ENCODE measurements at places on chromosomes 11 and 22.

GRCh38 chr11:23010790-23011335 is 150.6 kb upstream of the CCDC179 start:
- DNase-seq, result no peak

GRCh38 chr11:66851239-66851596 is 5.6 kb upstream of the LRFN4 start:
- no peak for DNase-seq

GRCh38 chr22:47653921-47654320 is 891.5 kb downstream of the TBC1D22A start:
- no peak for DNase-seq

DNA sequence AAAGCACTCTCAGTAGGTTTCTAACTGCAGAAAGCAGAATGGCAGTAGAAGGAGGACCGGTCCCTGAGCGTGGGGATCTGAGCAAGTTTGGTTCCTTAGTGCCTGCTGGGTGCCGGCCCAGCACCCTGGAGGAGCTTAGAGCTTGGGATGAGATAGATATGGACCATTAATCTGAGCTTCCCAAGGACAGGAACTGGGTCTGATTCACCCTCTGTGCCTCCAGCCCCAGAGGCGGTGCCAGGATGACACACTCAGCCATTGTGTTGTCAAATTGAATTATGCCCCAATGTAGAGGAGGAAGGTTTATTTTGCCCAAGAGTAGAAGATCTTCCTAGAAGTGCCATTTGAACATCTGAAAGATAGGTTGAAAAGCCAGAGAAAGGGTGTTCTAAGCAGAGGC is 4.3 kb downstream of the ZC3H7B start:
- DNase-seq, result peak; percentile 54

DNA sequence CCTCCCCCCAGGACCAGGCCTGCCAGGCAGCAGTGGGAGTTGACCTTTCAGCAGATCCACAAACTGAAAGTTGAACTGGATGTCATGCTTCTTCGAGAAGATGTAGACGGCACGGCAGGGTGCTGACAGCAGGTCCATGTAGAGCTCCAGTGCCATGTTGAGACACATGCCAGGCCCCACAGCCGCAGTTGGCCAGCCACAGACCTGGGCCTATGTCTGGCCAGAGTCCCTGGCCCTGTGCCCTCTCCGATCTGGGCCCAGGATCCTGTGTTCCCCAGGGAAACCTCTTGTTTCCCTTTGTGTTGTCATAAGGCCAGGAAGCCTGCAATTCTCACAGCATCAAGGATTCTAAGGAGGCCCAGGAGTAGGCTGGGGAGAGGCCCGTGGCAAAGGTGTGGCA is at the start of gene GSTT4:
Gene GSTT4, minus strand, starts transcription at position 253 of the 400 bp plus-strand sequence. Its CDS starts 97 bp downstream, at position 156.
- DNase-seq, result no peak

- no peak for DNase-seq
These were observed 9.6 kb upstream of the CBLIF start for GRCh38 chr11:59854871-59855270.

DNA sequence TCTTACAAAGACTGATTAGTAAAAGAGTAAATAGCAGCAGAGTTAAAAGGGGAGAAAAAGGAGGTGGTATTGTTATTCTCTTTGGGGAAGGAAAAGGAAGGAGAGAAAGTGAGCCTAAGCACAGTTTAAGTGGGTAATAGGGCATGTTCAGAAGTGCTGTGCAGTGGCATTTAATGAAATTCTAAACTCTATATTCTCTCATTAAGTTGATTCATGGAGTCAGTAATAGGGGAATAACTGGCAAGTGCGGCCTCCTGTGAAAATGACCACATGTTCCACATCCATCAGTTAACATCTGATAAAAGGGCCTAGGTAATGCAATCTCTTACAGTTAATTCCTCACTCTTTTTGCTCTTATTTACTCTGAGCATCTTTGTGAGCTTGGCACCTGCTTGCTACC is 516.7 kb downstream of the JRKL start:
- no peak for DNase-seq

DNA sequence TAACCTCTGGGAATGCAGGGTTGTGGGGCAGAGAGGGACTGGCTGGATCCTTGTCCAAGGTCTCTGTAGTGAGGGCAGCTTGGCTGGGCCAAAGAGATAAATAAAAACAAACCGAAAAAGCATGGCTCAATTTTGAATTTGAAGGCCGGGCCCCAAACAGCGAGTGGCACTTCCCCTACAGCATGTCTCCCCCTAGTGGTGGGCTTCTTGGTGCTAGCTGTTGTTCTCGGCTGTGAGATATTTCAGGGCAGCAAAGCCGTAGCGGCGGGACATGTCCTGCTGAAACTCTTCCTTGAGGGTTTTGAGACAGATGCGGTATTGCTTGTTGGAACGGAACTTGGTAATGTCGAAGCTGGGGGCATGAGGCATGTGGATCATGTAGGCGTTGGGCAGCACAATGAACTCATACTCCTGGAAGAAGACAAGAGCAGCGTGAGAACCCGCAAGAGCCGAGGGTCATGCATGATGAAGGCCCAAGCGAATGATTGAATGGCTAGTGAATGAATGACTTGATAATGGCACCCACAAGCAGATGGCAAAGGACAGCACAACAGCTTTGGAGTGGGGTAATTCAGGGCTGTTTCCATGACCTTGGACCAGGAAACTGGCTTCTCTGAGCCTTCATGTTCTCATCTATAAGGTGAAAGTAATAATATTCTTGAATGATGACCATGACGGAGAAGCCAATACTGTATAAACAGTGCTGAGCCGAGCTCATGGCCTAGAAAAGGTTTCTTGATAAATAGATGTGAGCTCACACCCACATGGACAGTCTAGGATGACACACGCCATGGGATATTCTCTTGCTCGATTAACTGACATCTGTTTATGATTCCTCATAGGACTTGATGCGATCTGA is 216.3 kb upstream of the SYN3 start:
- DNase-seq, result no peak

DNA sequence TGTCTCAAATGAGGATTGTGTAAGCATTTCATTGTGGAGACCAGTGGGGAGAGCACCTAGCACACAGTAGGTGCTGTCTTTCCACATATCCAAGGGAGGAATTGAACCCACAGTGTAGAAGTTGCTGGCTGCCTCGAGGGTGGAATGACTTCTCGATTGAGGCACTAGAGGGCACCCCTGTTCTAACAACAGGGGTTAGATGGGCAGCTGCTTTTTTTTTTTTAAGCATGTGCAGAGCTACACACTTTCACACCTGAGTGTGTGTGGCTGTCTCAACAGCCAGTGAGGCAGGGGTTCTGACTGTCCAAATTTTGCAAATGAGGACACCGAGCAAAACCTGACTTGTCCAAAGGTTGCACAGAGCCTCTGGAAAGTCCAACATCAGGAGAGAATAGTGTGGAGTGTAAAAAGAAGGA is 118.2 kb upstream of the CRYBB3 start:
- DNase-seq, result peak; percentile 36

DNA sequence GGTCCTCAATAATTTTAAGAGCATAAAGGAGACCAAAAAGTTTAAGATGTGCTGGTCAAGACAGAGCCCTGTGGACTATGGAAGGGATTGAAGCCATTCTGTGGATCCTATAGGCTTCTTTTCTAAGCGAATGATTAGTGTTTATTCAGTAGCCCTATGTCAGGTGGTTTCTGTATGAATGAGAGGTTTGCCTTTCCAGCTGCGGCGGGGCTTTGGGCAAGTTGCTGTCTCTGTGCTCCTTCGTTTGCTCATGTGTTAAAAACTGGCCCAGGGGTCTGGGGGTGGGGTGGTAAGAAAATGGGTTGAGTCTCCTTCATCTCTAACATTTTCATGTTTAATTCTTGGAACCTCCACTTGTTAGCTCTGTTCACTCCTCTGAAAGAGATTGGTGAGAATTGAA is 105.3 kb downstream of the PTPRJ start:
- no peak for DNase-seq

DNA sequence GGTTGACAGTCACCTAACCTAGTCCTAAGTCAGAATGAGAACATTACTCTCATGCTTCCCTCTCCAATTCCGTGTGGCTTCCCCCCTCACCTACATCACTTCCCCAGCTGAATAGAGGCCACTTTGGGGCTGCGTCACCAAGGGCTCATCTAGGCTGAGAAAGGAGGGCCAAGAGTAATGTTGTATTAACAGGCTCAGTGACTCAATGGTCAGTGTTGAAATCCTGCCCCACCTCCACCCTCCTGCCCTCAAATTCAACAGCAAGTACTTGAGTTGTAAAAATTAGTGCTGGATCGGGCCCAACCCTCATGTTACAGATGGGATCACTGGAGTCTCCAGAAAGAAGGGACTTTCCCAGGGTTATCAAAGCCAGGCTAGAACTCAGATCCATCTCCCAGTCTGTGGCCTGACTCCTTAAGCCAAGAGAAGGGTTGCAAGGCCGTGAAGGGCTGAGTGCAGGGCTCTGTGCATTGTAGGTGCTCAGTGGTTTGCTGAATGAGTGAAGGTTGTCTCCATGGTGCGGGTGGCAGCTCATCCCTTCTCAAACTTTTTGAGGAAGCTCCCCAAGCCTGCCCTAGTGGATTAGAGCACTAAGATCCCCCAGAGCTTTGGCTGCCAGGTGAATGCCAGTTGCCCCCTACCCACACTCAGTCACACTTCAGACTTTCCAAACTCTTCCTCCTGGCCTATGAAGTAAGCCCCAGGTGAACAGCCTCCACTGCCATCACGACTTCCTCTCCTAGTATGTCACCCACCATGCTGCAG is 3.2 kb downstream of the DGAT2 start:
- DNase-seq, result peak; percentile 91

GRCh38 chr11:128424271-128424711 is 163.1 kb downstream of the ETS1 start:
- DNase-seq, result peak; percentile 31

GRCh38 chr11:93160808-93161207 is 37.0 kb downstream of the SLC36A4 start:
- no peak for DNase-seq

GRCh38 chr22:49405590-49405989 is 422.1 kb downstream of the BRD1 start:
- DNase-seq, result no peak

GRCh38 chr11:111206472-111206871 is 39.1 kb upstream of the POU2AF2 start:
- DNase-seq, result peak; percentile 78

GRCh38 chr11:119480380-119481020 is 57.5 kb upstream of the THY1 start:
- DNase-seq, result no peak

DNA sequence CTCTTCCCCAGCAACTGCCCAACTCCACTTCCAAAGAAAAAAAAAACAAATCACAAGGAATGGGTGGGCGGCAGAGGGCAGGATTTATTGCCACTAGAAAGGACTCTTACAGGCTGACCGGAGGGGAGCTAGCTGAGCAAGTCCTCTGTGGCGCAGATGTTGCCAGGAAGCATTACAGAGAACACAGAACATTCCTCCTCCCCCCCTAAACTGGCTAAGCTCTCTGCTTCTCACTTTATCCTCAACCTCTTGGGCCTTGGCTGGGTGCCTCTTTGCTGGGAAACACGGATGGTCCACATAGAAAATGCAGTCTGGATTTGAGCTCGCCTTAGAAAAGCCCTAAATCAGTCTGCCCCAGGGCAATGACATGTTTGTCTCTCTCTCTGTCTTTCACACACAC is 12.6 kb upstream of the FJX1 start:
- peak; percentile 65 for DNase-seq

- DNase-seq, result no peak
These were observed 8.0 kb upstream of the POU2F3 start for GRCh38 chr11:120231963-120232362.

GRCh38 chr11:19241260-19242178 is 774 bp upstream of the E2F8 start:
- DNase-seq, result no peak
